ENCODE measurements at places on chromosomes 1 and 21.

GRCh38 chr1:93738926-93739325 is 57.3 kb upstream of the BCAR3 start:
- no peak for DNase-seq

DNA sequence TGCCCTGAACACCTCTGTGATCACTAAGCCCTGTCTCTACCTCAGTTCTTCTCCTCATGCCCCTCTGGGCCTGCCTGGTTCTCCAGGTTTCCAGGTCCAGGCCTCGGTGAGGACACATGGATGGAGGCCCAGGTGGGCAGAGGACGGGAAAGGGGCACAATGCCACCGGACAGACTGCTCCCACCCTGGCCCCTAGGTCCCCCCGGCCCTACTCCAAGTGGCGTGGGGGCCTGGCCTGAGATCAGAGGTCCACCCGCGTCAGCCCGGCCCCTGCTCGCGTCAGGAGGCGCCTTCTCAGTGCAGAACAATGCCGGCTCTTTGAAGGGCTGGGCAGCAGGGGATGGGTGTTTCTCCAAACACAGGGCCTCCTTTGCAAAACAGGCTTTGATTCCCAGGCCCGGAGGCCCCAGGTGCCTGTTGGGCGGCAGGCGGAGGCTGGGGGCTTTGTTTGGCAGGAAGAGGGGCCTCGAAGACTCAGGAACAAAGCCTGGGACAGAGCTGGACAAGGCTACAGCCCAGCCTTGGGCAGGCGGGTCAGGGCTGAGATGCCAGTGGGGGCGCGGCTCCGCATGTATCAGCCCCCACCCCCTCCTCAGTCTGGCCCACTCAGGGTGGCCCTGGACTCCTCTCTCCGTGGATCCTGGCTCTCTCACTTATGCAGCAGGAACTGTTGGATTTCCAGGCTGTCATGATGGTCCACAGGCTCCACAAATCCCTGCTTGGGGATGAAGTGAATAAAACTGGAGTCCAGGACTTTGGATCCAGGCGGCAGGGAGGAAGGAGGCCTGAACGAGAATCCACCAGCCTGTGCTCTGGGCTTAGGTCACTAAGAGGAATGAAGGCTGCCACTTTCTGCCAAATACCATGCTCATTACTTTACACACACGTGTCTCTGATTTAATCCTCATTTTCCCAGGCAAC is 77.4 kb upstream of the SLC2A1 start:
- DNase-seq, result no peak

- peak; percentile 33 for DNase-seq
Observed at GRCh38 chr1:38029081-38029681, 16.6 kb downstream of the UTP11 start.

DNA sequence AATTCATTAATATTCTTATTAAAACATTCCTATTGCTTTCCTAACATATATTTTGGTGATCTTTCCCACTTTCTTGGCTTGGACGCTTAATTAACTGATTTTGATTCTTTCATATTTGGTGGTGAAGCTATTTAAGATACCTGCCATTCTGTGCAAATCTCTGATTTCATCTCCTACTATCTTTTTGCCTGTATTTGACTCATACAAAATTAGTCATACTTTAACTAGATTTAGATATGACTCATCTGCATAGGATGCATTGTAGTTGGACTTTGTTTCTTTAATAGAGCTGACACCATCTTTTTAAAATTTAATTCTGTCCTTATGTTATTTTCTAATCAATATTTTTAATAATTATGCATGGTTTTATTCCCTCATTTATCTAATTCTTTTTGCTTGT is 93.8 kb upstream of the PLPPR4 start:
- no peak for DNase-seq

- DNase-seq, result no peak
Observed at GRCh38 chr1:175597205-175597604, 146.2 kb downstream of the TNR start.

GRCh38 chr1:17527036-17527914 is 12.2 kb upstream of the ARHGEF10L start:
- DNase-seq, result no peak

- no peak for DNase-seq
Observed at GRCh38 chr1:201034671-201035070, 11.2 kb upstream of the KIF21B start.

- no peak for DNase-seq
Observed at GRCh38 chr1:228347181-228347580, 59.5 kb downstream of the TRIM11 start.

All from NCI-H526 (cell line).